ENCODE measurements at places on chromosomes 3 and 15.

- no peak for DNase-seq
Measured at GRCh38 chr15:40130799-40131502, 22.3 kb upstream of the BMF start.

- no peak for DNase-seq
Measured at GRCh38 chr3:179272385-179272784, 21.5 kb upstream of the KCNMB3 start.

DNA sequence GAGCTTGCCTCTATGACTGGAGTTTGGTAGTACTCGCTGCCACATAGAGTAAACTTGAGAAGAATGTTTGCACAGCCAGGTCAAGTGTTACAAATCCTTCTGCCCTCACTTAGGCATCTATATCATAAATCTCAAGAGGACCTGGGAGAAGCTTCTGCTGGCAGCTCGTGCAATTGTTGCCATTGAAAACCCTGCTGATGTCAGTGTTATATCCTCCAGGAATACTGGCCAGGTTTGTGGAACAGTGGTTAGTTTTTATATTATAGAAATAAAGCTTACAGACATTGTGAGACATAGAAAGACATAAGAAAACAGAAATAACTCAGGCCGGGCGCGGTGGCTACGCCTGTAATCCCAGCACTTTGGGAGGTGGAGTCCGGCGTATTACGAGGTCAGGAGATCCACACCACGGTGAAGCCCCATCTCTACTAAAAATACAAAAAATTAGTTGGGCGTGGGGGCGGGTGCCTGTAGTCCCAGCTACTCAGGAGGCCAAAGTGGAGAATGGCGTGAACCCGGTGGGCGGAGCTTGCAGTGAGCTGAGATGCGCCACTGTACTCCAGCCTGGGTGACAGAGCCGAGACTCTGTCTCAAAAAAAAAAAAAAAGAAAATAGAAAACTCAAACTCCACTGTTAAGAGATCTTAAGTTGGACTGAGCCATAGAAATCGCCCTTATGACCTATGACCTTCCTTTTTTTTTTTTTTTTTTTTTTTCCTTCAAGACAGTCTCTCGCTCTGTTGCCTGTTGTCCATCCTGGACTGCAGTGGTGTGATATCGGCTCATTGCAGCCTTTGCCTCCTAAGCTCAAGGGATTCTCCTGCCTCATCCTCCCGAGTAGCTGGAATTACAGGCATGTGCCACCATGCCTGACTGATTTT, 2.2 kb downstream of the RPSA start:
- no peak for DNase-seq

DNA sequence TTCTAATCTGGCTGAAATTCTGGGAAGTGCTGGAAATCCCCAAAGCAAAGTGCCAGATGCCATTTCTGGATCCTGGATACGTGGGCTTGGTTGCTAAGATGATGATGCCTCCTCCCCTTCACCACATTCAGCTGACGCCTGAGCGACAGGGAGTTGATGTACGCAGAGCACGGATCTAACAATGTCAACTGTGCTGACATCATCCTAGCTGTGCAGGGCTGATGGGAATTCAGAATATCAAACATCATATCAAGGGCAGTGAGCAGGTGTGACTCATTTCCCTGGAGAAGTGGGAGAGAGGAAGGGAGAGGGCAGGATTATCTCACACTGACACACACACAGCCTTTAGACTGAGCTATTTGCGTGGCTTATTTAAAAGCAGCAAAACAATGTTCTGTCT, 92.6 kb upstream of the ZBTB20 start:
- peak; percentile 71 for DNase-seq

DNA sequence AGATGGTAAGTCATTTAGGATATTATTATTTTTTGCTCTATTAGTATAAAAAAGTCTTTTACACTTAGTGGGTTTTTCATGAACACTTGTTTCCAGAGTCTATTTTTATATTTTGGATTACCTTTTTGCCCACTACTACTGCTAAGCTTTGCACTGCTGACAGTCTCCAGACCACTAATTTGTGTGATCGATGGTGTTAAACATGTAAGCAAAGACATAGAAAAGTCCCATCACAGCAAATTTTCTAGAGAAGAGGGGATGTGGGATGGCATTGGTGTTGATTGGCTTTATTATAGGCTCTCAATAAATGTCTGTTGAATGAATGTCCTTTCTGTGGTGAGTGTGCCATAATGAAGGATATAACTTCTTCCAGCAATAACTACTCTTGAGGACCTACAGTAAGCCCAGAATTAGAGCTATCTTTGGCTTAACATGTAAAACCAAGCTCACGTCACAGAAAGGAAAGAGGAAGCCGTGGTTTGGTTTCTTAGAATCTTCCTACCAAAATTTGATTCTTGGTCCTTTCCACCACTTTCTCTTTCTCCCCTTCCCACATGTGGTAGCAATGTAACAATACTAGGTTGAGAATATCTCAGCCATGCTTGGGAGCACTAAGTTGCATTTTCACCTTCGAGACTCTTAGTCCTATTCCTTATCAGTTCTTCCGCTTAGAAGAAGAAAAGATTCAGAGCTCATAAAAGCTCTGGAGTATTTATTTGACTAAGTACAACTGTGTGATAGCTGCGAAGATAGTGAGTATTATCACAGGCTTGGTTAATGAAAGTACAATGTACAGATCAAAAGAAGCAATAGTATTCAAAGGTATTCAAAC, 90.6 kb upstream of the UMPS start:
- no peak for DNase-seq

DNA sequence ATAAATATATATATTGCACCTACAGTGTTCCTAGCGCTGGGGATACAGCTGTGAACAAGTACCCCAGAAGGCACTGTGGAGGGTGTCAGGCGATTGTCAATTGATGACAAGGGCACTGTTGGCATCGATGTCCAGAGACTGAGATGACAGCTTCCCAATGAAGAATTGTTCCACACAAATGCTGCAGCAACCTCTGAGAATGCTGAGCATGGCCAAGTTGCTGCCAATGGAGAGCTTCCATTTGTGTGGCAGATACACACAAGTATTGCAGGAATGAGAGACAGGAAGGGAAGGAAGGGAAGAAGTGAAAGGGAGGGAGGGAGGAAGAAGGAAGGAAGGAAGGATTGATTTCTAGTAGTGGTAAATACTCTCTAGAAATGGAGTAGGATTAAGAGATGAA, 21.9 kb downstream of the LRTM1 start:
- DNase-seq, result no peak

DNA sequence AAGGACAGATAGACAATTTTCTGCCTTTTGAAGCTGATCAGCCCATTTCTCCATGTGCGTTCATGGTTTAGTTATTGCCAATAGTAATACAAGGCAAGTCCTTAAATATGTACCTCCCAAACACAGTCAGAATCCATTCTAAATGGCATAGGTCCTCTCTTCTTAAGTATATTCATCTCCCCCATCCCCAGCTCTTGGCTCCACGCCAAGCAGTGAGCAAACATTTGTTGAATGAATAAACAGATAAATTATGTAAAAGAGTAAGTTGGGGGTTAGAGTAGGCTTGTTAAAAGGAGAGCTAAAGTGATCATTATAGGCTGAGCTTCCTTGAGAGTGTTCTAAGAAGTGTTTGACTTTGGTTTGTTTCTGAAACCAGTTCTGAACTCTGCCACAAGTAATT, 241.3 kb downstream of the ITPR1 start:
- DNase-seq, result no peak

All from NCI-H1092 (cell line).